ENCODE measurements at places on chromosomes 1 and 21.

DNA sequence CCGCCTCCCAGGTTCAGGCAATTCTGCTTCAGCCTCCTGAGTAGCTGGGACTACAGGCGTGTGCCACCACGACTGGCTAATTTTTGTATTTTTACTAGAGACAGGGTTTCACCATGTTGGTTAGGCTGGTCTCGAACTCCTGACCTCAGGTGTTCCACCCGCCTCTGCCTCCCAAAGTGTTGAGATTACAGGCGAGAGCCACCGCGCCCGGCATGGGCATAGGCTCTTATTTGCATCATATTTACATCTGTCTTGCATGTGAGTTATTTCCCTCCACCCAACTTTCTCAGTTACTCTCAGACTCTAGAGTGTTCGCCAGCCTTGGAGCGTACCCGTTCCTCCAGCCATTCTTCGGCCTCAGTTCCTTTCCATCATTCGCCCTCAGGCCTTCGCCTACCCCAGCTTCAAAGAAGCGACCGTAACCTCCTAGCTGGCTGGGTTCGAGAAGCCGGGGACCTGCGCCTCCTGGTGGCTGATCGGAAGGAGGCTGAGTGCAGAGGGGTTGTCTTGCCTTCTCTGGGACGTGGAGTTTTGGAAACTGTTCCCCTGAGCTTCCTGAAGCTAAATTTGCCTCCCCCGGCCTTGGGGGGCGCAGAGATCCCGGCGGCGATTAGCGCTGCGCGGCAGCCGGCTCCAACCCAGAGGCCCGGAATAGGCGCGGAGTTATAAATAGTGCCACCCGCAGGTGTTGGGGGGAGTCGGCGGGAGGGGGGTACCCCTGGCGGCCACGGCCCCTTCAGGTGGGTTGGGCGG is 3.6 kb upstream of the ZBTB7B start:
- peak; percentile 74 for DNase-seq

GRCh38 chr1:26409191-26409807 is 1.3 kb upstream of the LIN28A start:
- DNase-seq, result peak; percentile 23

- DNase-seq, result no peak
Measured at GRCh38 chr1:226912587-226913176, 27.4 kb upstream of the COQ8A start.

- no peak for DNase-seq
Measured at GRCh38 chr1:75520862-75521475, 89.9 kb downstream of the SLC44A5 start.

- DNase-seq, result peak; percentile 40
Measured at GRCh38 chr1:150083907-150084306, 16.3 kb downstream of the VPS45 start.

Data from EH (cell line).